ENCODE measurements at places on chromosomes 11 and 22. TPM values are rescaled to one million over a fixed set of nuclear protein-coding genes. Genes with fewer than 3 reads are reported as not detected.

DNA sequence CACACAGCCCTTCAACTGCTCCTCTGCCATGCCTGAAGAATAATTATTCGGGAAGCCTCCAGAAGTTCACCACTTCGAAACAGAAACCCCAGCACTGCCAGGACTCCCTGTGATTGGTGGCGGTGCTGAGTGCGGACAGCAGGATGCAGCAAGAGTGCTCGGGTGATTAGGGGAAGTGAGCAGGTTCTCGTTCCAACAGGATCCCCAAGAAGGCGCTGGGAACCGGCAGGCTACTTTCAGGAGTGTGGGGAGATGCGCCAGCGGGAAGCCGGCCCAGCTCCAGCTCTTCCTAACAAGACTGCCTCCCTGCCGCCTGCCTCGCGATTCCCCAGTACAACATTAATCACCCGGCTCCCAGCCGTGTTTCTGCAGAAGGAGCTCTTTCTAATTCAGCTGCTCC is 630.2 kb downstream of the BRD1 start:
- no peak for DNase-seq

GRCh38 chr11:47478651-47479329 is 29.9 kb upstream of the RAPSN start:
- DNase-seq: no peak

GRCh38 chr22:34105461-34106062 is 185.3 kb upstream of the LARGE1 start:
- no peak for DNase-seq

DNA sequence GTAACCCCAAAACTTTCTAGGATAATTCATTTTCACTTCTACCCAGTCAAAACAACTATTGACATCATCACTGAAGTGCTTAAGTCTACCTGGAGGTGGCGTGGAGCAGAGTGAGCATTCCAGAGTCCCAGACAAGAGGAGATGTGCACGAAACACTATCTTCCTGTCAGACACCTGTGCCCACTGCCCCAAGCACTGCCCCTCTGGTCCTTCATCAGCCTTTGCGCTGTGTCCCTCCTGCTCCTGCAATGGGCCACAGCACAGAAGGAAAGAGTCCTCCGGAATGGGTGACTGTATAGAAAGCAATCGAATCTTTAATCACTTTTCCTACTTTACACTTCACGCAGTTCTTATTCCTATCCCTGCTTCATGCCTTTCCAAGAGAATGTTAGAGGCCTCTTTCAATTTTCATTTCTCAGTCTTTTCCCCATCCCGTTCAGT is 512 bp upstream of the GRIA4 start:
- DNase-seq: no peak

GRCh38 chr11:85182441-85183387 is 444.4 kb downstream of the DLG2 start:
- no peak for DNase-seq

DNA sequence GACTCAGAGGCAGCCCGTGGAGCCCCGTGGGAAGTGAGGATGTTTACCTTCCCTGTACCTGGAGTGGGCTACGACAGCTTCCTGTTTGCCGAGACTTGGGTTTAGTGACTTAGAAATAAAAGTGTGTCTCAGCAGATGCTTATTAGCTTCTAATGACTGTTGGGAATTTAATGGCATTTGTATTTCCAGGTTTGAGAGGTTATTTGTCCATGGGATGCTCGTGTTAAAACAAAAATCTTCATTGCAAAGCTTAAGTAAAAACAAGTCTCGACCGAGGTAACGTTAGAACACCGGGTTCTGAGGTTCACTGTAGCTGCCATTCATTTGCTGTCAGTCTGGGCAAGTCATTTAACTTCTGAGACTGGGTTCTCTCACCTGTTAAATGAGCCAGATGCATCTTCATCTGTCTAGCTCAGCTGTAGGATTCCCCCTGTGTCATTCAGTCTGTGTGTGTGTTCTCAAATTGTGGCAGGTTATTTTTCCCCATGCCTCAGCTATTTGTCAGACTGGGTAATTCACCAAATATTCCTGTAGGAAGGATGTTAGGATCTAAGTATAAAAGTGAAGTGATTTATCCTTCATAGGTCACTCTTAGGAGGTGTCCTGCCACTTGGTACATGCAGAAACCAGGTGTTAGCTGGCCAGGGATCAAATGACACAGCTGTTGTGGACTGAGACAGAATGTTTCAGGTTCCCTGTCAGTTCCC is 791 bp downstream of the EI24 start:
- peak; percentile 6 for DNase-seq

- no peak for DNase-seq
Measured at GRCh38 chr11:123122341-123122740, 60.4 kb upstream of the HSPA8 start.

GRCh38 chr11:87473174-87473573 is 435.4 kb downstream of the TMEM135 start:
- DNase-seq: peak; percentile 84

- no peak for DNase-seq
Measured at GRCh38 chr11:33310720-33311500, 53.7 kb downstream of the HIPK3 start.

GRCh38 chr11:88100151-88100550 is 75.1 kb downstream of the RAB38 start:
- no peak for DNase-seq

- DNase-seq: no peak
Measured at GRCh38 chr22:42189761-42190160, 59.2 kb upstream of the CYP2D6 start.

- DNase-seq: no peak
Measured at GRCh38 chr11:130315354-130315970, 745 bp upstream of the ZBTB44 start.

DNA sequence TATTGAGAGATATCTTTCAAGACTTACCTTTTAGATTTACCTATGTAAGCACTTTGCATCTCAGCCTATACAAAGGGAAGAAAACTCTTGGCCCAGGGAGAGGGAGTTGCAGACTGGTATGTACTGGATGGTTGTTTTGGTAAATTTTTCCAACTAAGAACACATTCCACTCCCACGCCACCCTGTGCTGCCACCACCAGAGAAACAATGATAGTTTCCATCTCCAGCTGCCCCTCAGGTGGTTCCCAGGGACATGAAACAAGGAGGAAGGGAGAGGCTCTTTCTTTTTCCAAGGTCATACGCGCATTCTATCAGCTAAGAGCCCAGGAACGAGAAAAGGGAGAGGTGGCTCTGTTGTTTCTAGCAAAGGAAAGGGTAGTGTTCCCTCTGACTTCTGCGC is 34.4 kb downstream of the CCDC34 start:
- DNase-seq: no peak

DNA sequence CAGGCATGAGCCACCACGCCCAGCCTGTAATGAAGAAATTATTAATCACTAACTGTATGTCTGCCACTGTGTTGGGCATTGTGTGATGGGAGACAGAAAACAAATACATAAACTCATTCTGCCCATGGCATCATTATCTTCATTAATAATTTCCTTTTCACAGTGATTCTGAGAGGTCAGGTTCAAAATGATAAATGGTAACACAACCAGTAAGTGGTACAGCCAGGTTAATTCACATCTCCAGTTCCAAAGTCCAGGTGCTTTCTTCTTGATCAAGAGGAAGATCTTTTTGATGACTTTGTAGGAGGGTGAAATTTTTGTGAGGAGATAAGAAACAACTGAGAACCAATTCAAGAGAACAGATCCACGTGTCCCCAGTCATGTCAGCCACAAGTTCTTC is 66.7 kb downstream of the PISD start:
- no peak for DNase-seq

DNA sequence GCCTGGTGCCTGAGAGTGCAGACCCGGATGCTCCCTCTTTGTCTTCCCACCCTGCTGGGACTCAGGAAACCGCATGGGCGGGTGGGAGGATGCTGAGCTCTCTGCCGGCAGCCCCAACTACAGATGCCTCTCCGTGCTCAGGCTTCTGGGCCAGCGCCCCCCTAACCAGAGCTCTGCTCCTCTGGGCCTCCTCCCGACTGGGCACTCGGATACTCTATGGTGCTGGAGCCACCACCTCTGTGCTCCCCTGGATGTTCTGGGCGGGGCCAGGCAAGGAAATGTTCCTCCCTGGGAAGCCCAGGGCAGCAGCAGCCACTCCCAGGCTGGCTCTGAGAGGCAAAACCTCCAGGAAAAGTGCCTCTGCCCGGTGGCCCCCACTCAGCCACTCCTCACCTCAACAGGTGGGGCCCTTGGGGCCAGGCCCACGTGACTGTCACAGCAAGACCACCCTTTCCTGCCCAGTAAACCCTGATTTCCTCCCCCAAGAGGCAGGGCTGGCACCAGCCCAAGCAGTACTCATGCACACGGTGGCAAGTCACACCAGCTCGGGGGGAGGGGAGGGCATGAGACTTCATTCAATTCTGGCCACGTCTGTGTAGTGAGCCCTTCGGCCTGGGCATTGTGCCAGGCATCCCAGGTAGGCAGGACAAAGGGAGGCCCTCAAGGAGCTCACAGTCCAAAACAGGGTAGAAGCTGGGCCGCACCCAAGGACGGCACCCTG is 54.7 kb upstream of the TCF20 start:
- DNase-seq: no peak

The CLTCL1 gene
- total RNA-seq: 8.6 TPM

The RIMBP3C gene
- total RNA-seq: not detected

The TBX10 gene
- not detected for total RNA-seq

The SLC5A12 gene
- not detected for total RNA-seq

The SRRD gene
- 15.0 TPM for total RNA-seq

The OR51B5 gene
- not detected for total RNA-seq

The SCT gene
- not detected for total RNA-seq

The TUBGCP6 gene
- 20.1 TPM for total RNA-seq

The OPCML gene
- total RNA-seq: 0.20 TPM

The CCDC116 gene
- 0.20 TPM for total RNA-seq

The FOLR1 gene
- total RNA-seq: 0.24 TPM

The GGT5 gene
- total RNA-seq: 0.20 TPM

The SLC3A2 gene
- 147 TPM for total RNA-seq
